ENCODE measurements at places on chromosomes 1 and 21.

DNA sequence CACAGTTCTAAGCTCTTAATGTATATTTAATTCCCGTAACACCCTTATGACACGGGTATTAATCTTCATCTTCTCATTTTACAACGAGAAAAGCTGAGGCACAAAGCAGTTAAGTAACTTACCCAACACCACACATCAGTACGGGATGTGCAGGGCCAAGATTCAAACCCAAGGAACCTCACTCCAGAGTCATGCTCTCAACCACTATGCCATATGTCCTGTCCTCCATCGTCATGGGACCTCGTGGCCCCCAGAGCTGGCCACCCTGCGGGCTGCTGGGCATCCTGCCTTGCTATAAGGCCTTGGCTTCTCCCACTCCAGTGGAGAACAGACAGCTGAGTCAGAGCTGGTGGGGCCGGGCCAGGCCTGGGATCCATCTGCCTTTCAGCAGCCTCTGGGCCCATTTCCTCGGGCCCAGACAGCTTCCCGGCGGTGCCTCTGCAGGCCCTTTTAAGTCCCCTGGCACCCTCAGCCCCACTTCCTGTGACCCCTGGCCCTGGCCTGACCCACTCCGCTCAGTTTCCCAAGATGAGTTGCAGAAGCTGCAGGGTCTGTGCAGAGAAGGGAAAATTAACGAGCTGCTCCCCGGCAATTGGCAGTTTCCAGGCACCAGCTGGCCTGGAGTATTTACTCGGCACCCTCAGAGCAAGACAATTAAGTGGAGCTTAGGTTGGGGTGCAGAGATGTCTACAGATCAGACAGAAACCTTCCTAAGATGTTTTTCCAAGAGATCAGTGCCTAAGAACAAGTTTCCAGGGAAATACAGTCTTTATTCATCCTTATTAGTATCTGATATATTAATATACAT, 98.2 kb downstream of the EPHB2 start:
- no peak for DNase-seq

DNA sequence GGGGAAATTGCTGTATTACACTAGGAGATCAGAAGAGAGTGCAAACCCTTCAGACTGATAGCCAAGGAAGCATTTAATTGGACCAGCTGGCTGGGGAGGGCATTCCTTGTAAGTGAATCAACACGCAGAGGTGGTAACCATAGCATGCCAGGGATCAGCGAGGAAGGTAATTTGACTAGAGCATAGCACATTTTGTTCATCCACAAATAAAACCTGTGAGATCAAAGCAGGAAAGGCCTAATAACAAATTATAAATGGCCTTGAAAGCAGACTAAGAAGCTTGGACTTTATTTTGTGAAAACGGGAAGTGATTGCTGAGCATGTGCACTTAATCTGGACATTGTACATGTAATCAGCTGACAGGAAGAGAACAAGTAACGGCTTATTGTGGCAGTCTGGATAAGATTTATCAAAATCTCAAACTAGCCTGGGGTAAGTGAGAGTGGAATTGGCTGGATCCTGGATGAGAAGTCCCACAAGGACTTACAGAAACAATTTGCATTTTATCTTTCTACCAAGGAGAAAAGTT, 11.7 kb upstream of the CD55 start:
- DNase-seq, result peak; percentile 70

- no peak for DNase-seq
These were observed 43.2 kb upstream of the RUNX3 start for GRCh38 chr1:24973315-24973714.

GRCh38 chr1:95503278-95504030, 269.4 kb downstream of the RWDD3 start:
- DNase-seq, result no peak

DNA sequence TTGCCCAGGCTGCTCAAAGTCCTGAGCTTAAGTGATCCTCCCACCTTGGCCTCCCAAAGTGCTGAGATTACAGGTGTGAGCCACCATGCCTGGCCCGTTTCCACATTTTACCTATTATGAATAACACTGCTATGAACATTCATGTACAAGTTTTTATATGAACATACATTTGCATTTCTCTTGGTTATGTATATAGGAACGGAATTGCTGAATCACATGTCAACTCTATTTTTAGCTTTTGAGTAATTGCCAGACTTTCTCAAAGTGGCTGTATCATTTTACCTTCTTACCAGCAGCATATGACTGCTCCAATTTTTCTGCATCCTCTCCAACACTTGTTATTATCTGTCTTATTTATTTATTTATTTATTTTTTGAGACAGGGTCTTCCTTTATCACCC, 2.7 kb downstream of the SPATA21 start:
- DNase-seq, result no peak

DNA sequence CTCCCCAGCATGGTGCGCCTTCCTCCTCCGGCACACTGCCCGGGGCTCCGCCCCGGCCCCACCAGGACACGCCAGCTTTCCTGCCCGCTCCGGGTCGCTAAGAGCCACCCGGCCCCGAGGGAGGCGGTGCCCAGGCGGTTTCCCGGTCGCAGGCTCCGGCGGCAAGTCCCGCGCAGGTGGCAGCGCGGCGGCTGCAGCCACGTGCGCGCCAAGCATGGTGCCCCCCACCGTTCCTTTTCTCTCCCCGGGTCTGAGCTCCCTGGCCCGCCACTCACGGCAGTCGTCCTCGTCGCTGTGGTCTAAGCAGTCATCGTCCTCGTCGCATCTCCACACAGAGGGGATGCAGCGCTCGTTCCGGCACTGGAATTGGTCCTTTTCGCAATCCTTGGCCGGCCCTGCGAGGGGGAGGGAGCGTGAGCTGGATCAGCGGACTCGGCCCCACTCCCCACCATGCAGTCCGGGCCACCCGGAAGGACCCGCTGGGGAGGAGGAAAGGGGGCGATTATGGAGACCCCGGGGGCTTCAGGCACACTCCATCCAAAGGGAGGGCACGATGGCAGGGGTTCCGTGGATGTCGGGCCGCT, 1.2 kb downstream of the LRP8 start:
- no peak for DNase-seq

DNA sequence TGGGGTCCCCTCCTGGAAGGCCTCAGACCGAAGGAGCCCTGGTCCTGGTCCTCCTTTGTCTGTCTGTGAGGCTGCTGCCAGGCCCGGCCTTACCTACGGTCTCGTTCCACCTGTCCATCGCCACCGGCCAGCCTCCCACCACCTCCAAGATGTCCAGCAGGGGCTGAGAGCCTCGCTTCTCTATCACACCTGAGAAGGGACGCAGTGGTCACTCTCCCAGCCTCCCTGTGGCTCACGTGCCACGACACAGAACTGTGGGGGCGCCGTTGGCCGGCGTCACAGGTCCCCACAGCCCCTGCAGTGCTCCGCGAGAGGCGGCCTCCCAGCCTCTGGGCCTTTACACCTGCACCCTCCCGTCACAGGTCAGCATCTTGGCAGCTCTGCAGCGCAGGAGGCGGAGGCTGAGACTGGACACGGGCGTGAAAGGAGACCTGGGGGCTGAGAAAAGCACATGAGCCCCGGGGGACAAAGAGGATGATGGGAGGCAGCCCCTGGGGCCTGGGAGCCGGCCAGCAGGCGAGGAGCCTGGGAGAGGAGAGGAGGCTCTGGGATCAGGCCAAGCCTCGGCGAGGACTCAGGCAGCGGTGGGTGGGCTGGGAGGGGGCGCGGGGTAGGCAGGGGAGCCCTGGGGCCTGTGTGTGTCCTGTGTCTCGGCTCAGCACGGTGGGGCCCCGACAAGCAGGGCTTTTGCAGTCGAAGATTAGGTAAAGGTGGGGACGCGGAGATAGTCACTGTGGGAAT, 20.5 kb downstream of the PRXL2B start:
- DNase-seq, result no peak

DNA sequence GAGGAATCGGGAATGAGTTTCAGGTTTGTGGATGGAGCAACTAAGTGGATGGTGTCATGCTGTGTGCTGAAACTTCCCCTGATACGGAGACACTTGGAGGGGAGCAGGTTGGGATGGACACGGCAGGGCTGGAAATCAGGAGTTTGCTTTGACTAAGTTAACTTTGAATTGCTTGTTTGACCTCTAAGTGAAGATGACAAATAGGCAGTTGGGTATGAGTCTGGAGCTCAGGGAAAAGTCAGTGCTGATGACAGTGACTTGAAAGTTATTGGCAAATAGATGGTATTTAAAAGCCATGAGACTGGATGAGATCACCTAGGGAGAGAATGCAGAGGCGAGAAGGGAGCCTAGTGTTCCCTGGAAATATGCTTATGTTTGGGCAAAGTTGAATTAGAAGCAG, 12.8 kb upstream of the ZSCAN20 start:
- no peak for DNase-seq

- DNase-seq, result no peak
These were observed 156.4 kb upstream of the ZC3H12A start for GRCh38 chr1:37317870-37318467.

DNA sequence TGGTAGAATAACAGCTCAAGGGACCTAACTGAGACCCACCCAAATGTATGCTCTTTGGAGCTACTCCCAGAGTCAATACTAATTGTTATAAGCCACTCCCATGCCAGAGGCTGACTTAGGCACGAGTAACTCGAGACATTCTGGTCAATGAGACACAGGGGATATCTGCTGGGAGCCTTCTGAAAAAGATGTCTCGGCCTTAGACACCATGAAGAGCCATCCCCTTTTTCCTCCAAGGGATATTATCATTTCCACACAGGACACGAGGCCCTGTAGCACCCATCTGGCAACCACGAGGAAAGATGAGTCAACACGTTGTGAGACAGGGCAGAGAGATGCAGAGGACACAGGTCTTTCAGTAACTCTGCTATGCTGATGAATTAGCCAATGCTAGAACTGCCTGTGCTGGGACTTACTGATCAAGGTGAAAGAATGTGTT, 30.7 kb downstream of the ITPKB start:
- no peak for DNase-seq

GRCh38 chr1:181127898-181128453, 39.5 kb downstream of the IER5 start:
- no peak for DNase-seq

- peak; percentile 51 for DNase-seq
These were observed 310.9 kb downstream of the MATN1 start for GRCh38 chr1:30412241-30413110.

- DNase-seq, result no peak
These were observed 190.4 kb downstream of the RHOU start for GRCh38 chr1:228925691-228926090.

DNA sequence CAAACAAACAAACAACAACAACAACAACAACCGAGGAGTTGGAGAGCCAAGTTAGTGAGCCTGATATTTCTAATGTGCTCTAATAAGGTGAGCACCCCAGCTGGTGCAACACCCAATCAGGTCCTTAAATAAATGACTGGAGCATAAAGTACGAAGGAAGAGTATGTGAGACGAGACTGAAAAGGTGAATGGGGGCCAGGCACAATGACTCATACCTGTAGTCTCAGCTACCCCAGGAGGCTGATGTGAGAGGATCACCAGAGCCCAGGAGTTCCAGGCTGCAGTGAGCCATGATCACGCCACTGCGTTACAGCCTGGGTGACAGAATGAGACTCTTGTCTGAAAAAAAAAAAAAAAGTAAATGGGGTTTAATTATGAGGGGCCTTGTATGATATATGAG, 152.0 kb upstream of the ZRANB2 start:
- no peak for DNase-seq

- no peak for DNase-seq
These were observed 23.3 kb upstream of the CDK18 start for GRCh38 chr1:205481218-205481617.

Measured in Karpas-422 (cell line).